Stimulated activated CD4-positive, alpha-beta T cell treated with anti-CD3 and anti-CD28 coated beads, Interleukin-1b, Interleukin-23, amount 100 ng/mL, for 24 hours (primary cell): ENCODE measurements at places on chromosomes 7 and 10.

GRCh38 chr10:113020838-113021237, 70.8 kb downstream of the TCF7L2 start:
- DNase-seq, result no peak

DNA sequence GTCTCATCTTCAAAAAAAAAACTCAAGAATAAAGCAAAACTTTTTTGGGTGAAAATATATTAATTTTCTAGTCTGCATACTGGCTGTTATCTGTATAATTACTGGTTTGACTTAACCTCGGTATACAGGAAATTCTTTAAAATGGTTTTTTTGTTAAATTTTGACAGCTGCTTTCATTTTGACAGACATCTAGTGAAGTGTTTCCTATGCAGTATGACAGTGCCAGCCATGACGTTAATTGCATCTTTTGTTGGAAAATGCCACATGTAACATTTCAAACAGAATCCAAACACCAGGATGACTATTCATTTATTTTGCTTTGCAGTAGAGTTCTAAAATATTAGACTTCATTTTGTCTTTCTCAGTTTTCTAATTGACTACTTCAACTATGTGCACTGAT, 460.4 kb downstream of the NXPH1 start:
- DNase-seq, result no peak

DNA sequence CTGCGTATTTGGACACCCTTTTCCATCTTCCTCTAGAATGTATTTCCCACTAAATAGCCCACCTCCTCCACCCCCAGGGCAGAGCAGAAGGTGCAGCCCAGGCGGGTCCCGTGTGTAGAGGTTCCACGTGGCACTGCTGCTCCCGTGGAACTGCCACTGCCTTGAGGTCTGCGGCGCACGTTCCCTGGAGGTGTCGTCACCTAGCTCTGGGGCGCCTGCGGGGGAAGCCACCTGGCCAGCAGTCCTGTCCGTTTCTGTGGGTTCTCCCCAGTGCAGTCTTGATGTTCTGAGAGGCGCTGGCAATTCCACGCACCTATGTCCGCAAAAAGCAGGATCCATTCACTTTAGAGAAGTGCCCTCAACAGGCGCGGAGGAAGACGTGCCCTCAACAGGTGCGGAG, 21.9 kb downstream of the BNIP3 start:
- DNase-seq, result no peak

DNA sequence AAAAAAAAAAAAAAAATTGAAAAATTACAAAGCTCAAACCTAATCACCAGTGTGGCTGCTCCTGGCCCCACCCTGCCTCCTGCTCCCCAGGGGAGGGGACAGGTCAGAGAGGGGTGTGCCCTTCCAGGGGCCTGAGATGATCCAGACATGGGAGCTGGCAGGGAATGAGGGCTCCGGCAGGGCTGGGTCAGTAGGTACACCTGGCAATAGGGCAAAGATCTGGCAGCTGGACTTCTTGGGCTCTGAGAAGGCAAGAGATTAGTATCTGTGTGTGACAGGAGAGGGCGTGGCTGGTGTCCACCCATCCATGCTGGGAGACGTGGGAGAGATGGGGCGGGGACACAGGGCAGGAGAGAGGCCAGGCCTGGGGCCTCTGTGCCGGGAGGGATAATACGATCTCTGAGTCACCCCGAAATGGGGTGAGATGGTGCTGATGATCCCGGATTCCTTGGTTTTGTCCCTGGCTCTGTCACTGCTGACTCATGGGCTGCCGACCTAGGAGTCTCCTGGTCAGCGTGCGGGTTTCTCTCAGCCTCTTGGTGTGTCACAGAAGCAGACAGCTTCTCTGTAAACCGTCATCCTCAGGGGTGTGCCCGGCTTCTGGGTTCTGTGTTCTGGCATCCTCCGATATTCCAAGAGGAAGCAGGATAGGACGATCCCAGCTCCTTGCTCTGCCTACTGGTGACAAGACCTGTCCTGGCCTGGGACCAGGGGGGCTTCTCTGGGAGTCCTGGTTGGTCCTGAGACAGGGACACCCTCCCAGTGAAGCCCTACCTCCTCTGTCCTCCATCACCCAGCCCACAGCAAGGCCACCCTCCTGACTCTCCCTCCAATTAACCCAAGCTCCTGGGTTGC, 8.2 kb upstream of the CLDN4 start:
- no peak for DNase-seq

DNA sequence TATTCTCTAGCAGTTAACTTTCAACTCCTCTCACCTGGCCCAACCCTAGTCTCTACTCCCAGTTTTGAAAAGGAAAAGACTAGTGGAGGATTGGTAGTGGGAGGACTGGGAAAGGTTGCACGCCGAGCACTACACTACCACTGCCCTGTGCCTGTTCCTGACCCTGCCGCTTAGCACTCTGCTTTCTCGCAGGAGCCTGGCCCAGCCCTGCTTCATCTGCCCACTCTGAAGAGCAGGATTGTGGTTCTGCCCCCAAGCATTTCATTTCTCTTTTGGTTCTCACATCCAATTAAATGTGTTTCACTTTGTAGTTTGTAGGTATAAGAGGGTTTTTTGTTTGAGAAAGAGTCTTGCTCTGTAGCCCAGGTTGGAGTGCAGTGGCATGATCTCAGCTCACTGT, 31.5 kb upstream of the RBM20 start:
- DNase-seq, result no peak

DNA sequence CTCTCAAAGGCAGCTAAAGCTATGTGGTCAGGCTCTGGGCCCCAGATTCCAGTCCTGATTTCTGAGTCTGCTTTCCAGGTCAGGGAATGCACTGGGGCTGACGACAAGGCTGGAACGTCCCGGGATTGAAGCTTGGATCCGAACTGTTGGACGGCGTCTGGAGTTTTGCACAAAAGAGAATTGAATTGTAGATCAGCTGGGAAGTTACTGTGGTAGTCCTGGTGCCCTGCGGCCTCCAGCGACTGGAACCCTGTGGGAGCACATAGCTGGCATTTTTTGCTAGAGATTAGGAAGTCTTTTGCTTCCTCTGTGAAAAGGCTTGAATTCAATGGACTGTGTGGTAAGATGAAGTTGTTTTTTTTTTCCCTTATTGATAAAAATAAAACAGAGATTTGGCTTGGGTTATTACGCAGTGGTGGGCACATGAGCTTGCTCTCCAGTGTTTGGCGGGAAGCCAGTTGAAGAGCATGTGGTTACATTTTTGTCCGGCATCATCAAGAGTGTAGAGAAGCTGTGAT, at the start of gene HK1:
TSS of gene HK1 (plus strand) at position 51 of the 518 bp plus-strand sequence.
- DNase-seq, result no peak

DNA sequence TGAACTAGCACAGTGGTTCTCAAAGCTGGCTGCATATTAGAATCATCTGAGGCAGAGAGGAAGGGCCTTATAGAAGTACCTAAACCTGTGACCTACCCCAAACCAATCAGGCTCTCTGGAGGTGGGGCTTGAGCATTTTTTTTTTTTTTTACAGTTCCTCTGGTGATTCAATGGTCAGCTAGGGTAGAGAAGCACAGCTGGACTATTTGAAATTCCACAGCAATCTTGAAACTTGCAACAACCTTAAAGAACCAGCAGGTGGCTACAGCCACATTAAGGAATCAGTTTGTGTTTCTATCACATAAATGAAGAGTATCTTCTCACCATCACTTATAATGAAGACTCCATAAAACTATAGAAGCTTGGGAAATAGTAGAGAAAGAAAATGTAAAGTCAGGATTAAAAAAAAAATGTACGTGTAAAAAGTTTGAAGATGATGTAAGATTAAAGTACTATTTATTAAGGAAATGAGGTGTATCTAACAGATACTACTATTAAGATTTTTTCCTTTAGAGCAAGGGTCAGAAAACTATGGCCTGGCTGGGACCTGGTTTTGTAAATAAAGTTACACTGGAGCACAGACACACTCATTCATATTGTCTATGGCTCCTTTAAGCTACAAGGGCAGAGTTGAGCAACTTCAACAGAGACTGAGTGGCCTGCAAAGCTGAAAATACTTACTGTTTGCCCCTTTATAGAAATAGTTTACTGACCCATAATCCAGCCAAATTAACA, 3.8 kb downstream of the RTKN2 start:
- DNase-seq, result no peak

- no peak for DNase-seq
Measured at GRCh38 chr7:6556196-6556595, 4.9 kb upstream of the GRID2IP start.

GRCh38 chr10:62171791-62172190, 96.9 kb downstream of the RTKN2 start:
- no peak for DNase-seq

GRCh38 chr10:56593120-56593519, 232.1 kb upstream of the ZWINT start:
- DNase-seq, result no peak

- no peak for DNase-seq
Measured at GRCh38 chr10:91909117-91909677, at the start of gene FGFBP3. Gene FGFBP3, minus strand, starts transcription at chr10:91909486. Its CDS starts 517 bp downstream, at chr10:91908969.

- DNase-seq, result no peak
Measured at GRCh38 chr7:139838876-139839275, 9.8 kb downstream of the TBXAS1 start.

DNA sequence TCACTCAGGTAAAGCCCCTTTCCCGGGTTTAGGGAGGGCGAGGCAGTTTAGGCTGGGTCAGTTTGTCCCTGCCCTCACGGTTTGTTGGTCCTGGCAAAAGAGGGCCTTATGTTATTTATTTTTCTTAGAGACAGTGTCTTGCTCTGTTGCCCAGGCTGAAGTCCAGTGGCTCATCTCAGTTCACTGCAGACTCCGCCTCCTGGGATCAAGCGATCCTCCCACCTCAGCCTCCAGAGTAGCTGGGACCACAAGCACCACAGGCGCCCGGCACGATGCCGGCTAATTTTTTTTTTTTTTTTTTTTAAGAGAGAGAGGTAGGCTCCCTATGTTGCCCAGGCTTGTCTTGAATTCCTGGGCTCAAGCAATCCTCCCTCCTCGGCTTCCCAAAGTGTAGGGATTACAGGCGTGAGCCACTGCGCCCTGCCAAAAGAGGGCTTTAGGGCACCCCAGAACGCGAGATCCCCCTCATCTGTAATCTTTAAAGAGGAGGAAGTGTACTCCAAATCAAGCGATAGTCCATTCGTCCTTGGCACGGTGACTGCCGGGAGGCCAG, 626 bp upstream of the BMS1 start:
- DNase-seq, result no peak

- no peak for DNase-seq
Measured at GRCh38 chr7:69213878-69214277, 384.4 kb upstream of the AUTS2 start.

- no peak for DNase-seq
Measured at GRCh38 chr10:119198438-119198837, 8.9 kb upstream of the GRK5 start.

DNA sequence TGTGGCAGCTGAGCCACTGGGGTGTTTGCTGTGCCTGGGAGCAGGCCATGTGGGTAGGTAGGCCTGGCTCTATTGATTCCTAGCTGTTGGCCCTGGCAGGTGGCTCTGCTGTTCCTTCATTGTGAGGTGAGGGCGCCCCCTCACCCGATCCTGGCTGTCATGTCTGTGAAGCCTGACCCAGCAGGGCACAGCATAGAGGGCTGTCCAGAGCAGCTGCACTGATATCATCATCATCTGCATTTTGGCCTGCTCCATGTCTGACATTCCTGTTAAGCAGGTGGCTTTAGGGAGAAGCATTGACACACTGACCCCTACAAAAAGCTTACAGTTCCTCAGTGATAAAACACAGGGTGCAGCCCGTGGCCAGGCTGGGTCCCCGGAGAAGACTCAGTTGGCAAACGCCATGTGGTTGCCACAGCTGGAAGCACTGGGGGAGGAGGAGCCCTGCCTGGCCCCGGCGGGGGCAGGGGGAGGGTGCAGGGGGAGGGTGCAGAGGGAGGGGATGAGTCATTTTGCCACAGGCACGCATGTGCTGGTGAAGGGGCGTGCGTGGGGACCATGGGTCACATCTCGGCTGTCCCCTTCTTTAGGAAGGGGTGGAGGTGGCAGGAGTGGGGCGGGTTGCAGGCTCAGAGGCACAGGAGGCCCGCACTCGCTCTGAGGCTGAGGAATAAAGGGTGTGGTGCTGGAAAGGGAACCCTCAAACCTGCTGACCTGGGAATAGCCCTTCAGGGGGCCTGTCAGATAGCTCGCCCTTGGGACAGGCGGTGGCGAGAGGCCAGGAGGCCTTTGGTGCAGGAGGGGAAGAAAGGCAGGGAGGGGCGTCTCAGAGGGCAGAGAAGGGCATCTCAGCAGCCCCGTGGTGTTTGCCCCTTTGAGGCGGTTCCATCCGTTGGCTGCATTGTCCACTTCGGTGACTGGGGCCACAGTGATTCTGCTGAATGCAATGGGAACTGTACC, 31.6 kb downstream of the IKZF1 start:
- DNase-seq, result peak; percentile 45

DNA sequence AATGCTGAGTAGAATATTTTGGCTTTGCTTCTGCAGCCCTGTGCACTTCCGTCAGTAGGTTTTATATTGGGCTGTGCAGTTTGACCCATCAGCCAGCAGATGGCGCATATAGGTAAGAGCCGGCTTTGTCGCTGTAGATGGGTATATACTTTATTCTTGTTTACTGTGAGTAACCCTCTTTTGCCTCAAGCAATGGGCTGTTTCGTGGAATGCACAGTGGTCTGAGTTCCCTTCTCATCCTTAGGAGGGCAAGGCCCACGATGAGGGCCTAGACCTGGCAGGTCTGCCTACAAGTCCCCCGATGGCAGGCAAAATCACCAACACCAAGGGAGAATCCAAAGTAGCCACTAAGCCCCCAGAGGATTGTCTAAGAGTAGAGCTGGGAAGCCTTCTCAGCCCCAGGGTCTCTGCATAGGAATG, 1002.9 kb upstream of the KCND2 start:
- DNase-seq, result no peak

DNA sequence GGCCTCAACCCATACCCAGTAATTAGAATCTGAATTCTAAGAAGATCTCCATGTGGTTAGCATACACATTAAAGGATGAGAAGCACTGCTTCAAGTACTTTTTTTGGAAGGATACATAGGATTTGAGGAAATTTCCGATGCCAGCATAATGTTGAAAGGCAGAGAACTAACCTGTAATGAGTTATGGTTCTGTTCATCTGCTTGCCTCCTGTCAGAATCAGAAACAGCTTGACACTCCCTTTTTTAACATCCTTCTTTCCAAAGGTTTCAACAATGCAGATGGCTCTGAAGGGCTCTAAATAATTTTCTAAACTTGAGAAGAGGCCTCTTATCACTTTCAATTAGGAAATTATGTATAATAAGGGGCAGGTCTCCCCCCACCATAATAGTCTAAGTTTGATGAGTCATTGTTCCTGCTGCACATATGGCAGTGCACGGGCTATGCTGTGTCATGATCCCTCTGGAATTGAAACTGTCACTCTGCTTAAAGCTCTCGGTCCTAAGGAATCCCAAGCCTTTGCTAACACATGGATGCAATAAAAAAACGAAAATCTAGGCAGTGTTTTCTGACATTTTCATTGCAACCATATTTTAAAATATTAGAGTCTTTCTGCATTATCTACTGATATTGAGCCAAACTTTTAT, 291.2 kb upstream of the FZD1 start:
- no peak for DNase-seq
